Activated CD4-positive, alpha-beta T cell treated with anti-CD3 and anti-CD28 coated beads, Interleukin-2, amount 50 U/mL, for 24 hours (primary cell): ENCODE measurements at places on chromosomes 1 and 21.

GRCh38 chr1:83839566-83840173 lies 159.3 kb downstream of the TTLL7 start:
- no peak for DNase-seq

GRCh38 chr1:212937034-212937433 lies 13.3 kb upstream of the VASH2 start:
- DNase-seq = no peak

DNA sequence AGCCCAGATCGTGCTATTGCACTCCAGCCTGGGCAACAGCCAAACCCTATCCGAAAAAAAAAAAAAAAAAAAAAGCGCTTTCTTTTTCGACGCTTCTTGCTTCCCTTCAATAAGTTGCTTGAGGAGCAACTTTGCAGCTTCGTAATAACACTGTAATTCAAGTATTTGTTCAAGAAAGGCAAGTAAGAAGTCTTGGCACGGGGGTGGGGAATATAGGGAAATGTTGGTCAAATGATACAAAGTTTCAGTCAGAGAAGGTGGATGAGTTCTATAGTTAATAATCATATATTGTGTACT lies 871 bp upstream of the PSMA5 start:
- no peak for DNase-seq

DNA sequence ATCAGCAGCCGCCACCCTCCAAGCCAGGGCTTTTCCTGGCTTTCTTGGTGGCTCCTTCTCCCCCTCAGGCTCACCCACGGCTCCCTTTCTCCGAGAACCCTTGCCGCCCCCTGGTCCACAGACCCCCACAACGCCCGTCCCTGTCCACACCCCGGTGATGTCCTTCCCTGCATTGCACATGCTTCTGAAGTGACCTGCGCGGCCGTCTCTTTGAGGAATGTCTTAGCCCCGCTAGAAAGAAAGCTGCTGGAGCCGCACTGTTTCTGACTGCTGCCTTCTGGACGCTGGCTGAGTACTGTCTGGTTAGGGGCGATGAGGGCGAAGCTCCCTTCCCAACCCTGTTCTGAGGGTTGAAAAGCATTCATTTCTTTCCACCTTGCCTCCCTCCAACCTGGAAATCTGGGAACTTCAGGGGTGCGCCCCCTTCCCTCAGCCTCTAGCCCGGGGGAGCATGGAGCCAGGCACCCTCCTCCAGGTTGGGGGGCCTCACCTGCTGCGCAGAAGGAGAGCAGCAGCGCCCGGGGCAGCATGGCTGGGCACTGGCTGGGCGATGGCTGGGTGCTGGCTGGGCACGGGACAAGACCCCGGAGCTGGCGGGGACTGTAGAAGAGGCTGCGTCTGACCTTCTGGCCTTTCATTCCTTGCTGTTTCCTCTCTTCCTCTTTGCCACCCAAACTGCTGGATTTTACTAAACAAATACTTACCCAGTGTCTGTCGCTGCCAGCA lies at the start of gene CLEC20A:
TSS of gene CLEC20A (minus strand) at position 555 of the 726 bp plus-strand sequence. CDS start at position 530, 25 bp downstream.
- DNase-seq = no peak

DNA sequence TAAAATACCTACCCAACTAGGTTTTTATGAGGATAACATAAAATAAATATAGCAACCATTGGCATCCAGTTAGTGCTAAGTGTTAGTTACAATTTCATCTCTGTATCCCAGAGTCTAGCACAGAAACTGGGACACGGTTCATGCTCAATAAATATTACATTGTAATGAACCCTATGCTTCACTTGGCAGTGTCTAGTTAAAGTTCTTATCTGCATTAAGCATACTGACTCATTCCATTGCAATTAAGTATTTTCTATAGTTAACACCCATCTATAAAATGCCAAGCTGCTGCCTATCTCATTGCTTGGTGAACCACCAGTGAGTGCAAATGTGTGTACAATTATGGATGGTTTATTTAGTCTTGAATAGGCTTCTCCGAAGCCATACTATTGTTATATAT lies 15.2 kb downstream of the CHML start:
- no peak for DNase-seq

DNA sequence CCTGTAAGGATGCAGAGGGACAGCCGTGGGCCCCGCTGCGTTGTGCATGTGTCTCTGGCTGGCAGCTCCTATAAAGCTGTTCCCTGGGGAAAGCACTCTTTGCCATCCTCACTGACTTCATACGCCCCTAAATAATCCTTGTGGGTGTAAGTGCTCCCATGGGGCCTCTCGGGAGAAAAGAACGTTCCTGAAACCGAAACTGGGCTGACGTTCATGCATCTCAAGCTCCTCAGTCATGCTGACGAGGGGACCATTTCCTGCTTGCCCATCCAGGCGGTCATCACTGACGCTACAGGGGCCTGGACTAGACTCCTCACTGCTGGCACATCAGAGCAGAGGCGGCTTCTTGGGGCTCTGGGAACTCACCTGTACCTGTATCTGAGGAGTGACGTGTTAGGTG lies 73.1 kb upstream of the USP24 start:
- DNase-seq = no peak

DNA sequence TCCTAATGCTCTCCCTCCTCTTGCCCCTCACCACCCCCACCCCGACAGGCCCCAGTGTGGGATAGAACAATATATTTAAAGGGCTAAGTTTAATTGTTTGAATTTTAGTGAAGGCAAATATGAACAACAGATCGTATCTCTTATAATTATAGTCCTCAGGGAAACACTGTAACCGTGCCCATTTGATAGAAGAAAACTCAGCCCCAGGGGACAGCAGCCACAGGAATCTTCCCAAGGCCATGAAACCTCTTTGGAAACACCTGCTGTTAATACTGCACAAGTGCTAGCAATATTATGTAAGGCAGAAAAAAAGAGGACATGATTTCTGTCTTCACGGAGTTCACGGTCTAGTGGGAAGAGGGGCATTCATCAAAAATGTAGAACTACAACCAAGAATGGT lies 142.2 kb downstream of the URB2 start:
- no peak for DNase-seq

GRCh38 chr1:178048426-178048825 lies 45.5 kb upstream of the RASAL2 start:
- DNase-seq = no peak

DNA sequence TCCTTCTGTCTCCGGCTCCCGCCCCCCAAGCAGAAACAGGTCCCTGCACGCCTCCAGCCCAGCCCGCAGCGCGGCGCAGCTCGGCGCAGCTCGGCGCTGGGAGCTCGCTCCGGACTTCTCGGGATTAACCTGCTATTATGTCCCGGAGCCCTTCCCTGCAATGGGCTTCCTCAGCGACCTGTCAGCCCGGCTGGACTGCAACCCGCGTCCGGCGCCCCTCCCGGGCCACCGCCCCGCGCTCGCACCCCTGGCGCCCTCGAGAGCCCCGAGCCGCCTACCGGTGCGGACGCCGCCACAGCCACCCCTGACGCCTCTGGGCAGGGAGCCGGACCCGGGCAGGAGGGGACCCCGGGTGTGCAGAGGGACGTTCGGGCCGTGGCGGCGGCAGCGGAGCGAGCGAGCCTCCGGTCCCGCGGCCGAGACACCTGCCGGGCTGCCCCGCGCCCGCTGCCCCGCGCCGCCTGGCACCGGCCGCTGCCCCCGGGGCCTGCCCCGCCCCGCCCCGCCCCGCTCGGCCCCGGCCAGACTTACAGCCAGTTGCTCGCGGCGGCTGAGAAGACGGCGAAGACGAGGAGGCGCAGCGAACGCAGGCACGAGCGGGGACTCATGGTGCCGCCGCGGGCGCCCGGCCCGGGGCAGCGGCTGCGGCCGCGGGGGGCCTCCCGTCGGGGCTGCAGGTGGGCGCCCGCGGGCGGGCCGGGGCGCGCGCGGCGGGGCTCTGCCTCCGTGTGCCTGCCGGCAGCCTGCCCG lies 407 bp downstream of the WNT4 start:
- no peak for DNase-seq

- no peak for DNase-seq
These were observed 579 bp upstream of the ZNF684 start for GRCh38 chr1:40530735-40531380.

DNA sequence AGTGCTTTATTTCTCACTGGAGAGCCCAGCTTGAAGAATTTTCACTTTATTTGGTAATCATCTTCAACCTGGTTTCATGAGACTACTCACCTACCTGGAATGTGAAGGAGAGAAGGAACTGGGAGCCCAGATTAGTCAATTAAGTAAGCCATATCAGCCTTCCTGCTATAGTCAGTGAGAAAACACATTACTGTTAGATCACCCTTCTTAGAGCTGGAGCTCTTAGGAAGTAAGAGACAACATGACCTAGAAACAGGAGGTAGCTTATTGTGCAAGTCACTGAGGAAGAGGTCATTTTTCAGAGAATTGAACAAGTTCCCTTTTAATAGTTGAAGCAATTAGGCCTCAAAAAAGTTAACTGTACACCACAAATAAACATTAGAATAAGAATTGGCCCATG lies 49.2 kb upstream of the TEKT2 start:
- no peak for DNase-seq

DNA sequence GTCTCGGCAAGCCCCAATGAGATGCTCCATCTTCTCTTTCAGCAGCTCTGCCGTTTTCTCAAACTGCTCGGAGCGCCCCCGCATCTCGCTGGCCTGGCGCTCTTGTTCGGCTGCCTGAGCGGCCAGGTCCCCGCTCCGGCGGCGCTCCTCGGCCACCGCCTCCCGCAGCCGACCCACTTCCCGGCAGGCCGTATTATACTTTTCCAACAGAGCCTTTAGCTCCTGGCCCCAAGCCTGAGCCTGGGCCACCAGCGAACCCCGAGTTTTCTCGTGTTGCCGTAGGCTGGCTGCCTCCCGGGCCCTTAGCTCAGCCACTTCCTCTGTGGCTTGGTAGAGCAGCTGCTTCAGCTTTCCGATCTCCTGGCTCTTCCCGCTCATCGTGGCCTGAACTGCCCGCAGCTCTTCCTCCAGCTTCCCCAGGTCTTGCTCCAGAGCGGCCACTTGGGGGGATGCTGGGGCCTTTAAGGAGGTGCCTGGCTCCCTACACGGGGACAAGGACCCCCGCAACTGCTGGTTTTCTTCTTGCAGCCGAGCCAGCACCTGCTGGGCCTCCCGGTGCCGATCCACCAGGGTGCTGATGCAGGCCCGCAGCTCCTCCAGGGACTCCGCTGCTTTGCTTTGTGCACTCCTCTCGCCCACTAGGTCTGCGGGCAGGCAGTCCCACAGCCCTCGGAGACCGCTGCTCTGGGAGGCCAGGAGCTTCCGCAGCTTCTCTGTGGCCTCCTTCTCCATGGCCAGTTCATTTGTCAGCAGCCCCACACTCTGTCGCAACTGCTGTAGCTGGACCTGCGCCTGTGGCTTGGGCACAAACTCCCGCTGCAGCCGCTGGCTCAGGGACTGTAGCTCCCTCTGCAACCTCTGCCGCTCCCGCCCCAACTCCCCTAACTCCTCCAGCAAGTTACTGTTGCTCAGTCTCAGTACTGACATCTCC lies 13.4 kb upstream of the PIAS3 start:
- DNase-seq = no peak

GRCh38 chr21:38306433-38307141 lies 49.8 kb downstream of the KCNJ15 start:
- DNase-seq = no peak

DNA sequence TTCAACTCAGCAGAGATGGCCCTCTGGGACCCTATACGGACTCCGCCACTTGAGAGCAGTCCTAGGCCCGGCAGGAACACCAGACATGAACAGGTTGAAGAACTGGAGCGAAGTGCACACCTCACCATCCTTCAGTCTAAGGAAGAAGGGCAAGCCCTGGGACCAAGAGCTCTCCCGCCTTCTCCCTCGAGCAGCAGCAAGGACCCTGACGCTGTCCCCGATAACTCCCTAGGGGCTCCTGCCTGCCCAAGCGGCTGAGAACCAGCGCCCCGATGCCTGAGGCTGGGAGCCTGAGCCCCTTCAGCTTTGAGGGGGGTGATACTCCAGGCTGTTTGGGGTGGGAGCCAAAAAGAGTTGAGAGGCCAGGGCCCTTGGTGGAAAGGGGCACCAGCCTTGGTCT lies 10.2 kb downstream of the TMEM81 start:
- DNase-seq = no peak

DNA sequence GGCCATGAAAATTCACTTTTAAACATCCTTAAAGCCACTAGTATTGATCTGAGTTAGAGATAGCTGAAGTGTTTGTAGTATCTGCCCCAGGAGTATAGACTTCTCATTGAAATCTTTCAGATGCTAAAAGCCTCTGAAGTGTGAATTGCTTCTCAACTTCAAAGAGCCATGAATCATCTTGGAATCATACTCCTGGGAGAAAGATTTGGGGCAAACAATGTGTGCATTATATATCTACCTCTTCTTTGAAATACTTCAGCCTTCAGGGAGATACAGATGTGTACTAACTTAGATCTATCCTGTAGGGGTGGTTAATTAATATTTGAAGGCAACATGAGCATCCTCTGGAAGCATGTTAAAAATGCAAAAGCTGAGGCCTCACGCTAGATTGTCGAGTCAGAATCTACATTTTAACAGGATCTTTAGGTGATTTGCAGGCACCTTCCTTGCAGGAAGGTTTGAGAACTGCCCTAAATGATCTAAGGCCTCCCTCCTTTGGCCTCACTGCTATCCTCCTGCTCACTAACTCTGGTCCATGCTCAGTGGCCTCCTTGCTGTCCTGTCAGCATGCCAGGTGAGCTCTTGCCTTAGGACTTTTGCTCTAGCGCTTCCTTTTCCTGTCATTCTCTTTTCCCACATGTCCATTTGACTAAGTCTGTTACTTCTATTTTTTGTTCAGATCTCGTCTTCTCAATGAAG lies 6.0 kb upstream of the SCYL3 start:
- DNase-seq = no peak

DNA sequence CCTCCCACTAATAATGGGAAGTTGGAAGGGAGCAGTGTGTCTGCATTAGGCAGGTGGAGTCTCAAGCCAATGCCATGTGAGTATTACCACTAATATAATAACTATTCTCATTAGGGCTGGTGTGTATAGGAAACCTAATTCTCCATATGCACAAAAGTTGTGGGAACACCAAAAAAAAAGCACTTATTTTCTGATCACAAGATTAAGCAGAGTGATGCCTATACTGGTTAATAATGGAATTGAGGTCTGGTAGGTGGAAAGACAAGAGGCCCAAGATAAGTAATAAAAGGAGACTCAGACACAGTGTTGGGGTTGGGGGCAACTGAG lies 7.0 kb upstream of the NPL start:
- DNase-seq = no peak

DNA sequence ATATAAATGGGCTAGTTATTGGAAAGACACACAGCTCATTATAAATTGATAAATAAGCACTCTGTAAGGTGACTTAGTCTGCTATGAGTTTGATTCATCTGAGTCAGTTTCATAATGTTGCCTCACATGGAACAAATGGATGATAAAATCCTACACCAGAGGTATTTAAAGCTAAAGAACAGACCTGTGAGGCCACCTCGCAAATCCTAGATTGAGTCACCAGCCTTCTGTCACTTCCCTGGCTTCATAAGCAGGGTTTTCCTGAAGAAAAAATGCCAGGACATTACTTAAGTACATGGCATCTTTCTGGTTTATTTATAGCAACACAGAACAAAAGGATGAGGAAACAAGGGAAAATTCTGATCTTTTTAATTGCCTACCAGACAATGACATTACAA lies 18.4 kb downstream of the CD2 start:
- DNase-seq = no peak

DNA sequence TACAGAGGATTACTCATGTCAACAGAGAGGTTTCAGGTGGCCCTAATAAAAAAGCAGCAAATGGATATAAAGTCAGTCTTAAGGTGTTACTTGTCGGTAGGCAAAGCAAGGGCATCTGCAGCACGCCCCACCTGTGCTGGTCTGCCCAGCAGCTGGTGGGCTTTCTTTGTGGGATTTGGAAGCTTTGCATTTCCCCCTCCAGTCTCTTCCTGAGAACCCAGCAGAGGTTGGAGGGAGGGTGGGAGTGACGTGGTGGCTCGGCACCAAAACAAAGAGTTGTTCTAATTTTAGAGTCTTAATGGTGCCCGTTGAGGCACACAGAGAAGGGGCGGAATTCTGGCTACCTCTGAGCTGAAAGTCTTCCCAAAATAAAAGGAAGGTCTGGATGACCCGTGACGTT lies 4.8 kb upstream of the PCBP3 start:
- no peak for DNase-seq
